ENCODE measurements at places on chromosomes 4 and X.

DNA sequence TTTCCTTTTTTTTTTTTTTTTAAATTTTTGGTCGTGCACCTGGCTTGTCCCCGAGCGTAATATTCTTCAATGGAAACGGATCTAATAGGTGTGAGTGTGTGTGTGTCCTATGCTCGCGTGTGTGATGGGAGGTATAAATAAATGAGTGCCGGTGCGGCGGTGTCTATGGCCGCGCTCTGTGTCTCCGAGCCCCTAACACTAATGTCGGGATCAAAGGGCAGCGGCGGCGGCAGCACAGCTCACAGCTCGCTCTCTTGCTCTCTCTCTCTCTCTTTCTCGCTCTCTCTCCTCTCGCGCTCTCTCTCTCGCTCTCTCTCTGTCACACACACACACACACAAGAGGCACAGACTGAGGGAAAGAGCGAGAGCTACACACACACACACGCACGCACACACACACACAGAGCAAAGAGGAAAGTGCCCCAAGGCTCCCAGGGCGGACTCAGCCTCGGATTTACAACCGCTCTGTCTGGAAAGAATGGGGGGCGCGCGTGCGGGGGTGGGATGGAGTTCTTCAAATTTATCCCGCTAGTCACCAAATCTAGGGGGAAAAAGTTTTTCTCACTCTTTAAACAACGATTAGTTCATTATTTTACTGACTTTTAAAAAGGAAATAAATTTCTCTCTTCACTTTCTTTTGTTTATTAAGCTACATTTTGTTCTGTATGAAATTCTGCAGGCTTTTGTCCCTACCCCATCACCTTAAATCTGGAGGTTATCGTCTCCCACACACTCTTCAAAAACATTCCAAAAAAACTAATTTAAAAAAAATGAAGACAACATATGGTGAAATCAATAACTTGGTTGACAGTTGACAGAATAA, at the start of gene ZNF827:
Gene ZNF827 (minus strand): TSS at position 206 of the 823 bp plus-strand sequence. CDS start 416 bp downstream, outside the sequence.
- DNase-seq = peak; percentile 7

DNA sequence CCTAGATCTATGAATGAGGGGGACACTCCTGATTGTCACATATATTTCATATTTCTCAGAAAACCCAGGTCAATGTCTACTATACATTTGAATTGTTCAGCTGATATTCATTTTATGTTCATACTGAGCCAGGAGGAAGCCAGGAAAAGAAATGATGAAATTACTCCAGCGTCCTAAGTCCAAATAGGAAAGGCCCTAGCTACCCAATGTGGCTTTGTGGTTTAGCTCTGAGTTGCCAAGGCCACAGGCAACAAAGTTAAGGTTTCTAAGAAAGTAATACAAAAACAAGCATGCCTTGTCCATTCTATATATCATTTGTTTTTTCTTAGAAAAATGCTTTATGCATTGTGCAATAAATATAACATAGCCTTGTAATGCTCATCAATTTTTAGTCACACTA, 4.5 kb upstream of the CSN2 start:
- no peak for DNase-seq

DNA sequence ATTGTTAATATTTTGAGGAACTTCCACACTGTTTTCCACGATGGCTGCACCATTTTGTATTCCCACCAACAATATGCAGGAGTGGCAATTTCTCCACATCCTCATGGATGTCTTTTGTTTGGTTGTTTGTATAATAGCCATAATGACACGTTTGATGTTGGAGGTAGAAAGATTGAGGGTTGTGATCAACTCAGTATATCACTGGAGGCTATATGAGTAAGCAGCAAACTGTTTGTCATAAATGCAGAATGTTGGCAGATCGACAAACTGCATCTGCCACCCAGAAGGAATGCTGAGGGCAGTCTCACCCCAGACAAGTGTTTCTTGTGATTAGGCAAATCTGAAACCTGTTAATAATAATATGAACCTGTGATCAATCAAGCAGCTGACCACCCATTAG, 243.9 kb upstream of the WDFY3 start:
- DNase-seq = no peak

- no peak for DNase-seq
These were observed 171.6 kb upstream of the MAP3K15 start for GRCh38 chrX:19686876-19687275.

- peak; percentile 51 for DNase-seq
These were observed 6.3 kb upstream of the OTUD4 start for GRCh38 chr4:145186729-145187128.

DNA sequence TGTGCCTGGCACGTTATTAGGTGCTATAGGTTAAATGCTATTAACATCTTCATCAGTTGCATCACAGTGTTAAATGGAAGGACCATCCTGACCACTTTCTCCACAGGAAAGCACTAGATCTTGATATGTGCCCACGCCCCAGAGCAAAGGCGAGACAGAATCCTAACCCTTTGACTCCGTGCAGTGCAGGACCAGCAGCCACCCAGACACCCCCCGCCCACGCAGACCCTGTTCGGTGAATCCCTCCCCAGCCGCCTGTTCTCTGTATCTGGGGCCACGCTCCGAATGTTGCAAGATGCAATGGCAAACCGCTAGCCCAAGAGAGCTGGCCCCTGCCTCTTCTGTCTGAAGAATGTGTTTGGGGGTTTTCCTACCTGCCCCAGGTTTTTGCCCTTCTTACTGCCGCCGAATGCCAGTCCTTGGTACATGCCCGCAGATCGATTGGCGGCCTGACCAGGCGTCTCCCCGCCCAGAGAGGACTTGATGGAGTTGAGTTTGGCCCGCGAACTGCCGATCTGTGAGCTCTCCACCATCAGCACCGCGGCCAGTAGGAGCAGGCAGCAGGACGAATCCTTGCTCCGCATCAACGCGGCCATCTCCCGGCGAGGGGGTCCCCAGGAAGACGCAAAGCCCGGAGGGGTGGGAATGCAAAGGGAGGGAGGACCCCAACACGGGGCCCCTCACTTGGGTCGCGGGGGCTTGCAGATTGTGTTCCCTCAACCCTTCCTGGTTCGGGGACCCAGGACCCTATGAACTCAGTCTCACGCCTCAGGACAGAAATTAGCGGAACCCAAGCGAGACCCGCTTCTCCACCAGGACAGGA, 906 bp downstream of the DKK2 start:
- DNase-seq = peak; percentile 9

- no peak for DNase-seq
These were observed 55.3 kb upstream of the TMPRSS11F start for GRCh38 chr4:68184923-68185322.

DNA sequence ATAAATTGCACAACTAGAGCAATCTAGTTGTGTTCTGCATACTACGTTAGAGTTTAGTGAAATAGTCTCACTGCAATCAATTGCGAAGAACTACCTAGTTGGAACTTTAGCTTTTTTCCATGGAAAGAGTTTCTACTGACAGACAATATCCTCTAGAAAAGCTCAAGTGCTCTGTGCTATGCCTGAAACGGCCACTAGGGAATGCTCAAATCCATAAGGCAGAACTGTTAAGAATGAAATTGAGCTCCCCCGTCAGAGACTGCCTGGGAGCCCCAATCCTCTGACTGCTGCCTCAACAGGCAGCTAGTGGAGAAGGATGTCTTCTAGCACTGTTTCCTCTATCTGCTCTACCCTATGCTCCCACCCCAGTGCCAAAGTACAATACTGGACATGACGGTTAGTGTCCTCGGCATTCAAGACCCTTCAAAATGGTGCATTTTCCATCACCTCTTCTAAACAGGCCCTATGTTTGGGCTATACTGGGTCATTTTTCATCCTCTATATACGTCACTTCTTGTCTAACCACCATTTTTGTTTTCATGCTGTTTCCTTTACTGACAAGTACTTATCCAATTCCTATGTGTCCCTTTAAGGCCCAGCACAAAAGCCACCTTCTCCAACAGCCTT, 35.3 kb downstream of the FRMD7 start:
- peak; percentile 77 for DNase-seq

DNA sequence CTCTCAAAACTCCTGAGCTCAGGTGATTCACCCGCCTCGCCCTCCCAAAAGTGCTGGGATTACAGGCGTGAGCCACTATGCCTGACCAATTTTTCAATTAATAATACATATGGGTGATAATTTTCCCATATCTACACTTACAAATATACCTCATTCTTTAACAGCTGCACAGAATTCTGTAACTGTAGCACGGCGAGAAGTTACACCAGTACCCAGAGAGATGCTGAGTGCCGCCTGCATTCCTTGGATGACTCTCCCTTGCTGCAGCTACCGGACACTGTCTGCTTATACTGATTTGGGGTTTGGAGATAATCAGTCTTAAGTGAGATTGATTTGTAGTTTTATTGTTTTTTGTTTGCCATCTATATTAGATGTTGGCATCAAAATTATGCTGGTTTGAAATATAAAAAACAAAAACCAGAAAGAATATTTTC, 5.8 kb downstream of the TIFA start:
- no peak for DNase-seq

GRCh38 chr4:146112389-146112788, 63.1 kb upstream of the LSM6 start:
- peak; percentile 26 for DNase-seq

- DNase-seq = no peak
These were observed 136.8 kb downstream of the RAPGEF2 start for GRCh38 chr4:159239629-159240028.

- no peak for DNase-seq
These were observed 6.9 kb upstream of the ETDC start for GRCh38 chrX:135302269-135302873.

DNA sequence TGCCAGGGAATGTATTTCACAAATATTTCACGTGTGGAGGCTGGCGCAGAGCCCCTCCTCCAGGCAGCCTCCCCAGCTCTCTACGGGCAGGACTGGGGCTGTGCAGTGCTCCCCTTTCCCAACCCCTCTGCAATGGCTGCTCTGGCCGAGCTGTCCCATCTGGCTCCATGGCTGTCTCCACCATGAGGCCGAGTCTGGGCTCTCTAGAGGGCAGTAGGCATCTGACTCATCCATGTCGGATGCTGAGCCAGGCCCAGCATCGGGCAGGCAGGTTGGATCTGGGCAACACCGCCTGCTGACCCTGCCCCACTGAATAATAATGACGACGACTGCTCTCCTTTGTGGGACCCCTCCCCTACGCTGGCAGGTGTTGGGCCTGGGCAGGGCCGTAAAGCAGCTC, 11.0 kb upstream of the SH3TC1 start:
- DNase-seq = no peak

DNA sequence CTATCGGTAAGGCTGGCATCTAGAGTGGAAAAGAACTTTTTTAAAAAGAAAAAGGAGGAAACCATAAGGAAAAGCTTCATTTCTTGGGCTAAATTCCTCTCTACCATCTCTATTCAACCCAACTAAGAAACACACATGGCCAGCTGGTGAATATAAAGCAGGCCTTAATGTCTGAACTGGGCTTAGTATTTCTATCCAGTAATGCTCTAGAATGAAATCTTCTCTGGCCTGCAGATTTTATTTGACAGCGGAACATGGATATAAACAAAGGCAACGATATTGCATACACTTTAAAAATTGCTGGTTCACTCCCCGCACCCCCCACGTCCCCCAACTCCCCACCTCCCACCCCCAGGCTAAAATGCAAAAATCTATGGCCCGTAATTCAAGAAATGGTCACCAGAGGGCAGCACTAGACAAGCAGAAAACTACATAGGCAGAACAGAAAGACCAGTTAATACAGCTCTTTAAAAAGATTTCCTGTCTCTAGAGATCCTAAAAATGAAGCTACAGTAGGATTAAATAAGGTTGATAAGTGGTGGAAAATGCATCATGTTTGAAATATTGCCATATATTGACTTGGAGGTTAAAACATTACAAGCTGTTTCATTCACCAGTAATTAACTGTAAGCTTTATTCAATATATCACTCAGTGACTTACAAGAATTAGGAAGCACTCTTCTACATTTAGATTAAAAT, 155.2 kb upstream of the GALNT7 start:
- DNase-seq = peak; percentile 44

DNA sequence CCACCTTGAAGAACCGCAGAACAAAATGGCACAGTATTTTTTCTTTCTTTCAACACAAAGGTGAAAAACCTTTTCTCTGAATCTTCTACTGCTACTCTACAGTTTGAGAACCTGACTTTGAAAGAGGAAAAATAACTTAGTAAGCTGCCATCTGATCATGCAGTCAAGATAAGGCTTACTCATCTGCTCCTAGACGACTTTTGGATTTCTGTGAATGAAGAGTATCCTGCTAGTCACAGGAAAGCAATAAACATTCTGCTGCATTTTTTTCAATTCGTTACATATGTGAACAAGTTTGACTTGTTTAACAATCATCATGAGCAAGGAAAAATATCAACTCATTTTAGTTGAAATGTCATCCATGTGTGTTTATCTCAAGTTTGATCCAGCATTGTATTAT, 25.2 kb downstream of the TIGD2 start:
- no peak for DNase-seq

DNA sequence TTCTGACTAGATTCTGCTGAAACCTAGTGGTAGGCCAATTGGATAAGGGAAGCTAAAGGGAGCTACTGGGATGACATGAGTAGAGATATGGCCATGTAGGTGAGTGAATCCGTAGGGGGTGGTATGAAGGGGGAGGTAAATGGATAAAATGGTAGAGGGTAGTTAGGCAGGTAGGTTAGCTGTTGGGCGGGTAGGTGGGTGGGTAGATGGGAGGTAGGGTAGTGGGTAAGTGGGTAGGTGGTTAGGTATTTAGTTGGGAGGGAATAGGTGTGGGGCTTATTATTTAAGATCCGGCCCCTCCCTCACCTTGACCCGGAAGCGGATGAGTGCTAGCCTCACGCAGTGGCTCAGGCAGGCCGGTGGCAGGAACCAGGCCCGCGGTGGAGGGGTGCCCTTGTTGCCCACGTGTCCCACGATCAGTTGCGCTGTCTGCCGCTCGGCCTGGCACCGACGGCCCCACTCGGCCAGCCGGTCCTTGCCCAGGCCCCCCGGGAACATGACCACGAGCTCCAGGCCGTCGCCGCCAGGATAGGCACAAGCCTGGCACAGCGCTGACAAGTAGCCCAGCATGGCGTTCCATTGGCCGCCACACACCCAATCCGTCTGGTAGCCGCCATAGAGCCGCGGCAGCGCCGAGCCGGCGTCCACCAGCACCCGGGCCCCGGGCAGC, 725 bp downstream of the FAM120C start:
- DNase-seq = peak; percentile 53

GRCh38 chr4:140659943-140660700, 91.4 kb upstream of the UCP1 start:
- DNase-seq = no peak

DNA sequence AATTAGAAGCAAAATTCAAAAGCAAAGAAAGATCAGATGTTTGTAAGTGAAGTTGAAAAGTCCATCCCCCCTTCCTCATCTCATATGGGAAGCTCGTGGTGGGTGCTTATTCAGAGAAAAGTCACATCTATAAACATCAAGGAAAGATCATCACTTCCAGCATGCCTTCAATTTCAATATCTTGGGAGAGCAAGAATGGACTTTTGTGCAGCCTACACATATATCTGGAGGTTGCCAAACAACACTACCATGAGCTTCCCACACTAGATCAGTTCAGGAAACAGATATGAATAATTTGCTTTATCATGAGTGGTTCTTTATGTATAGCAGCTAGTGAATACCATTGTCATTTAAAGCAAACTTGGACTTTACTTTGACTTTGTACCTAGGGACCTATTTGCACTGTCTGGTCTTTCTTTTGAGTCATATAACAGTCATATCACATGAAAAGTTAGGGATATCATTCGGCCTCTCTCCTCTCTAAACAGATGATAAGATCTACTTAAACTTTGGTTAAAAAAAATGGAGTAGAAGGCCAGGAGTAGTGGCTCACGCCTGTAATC, 5.6 kb upstream of the TBL1X start:
- DNase-seq = peak; percentile 28
